Stimulated activated CD8-positive, alpha-beta memory T cell treated with anti-CD3 and anti-CD28 coated beads, Interleukin-4, amount 100 ng/mL, for 48 hours (primary cell): ENCODE measurements at places on chromosomes 3 and 15.

- DNase-seq = no peak
Measured at GRCh38 chr15:51065261-51065660, 29.4 kb downstream of the TNFAIP8L3 start.

GRCh38 chr15:58760385-58761009, 10.6 kb upstream of the MINDY2 start:
- no peak for DNase-seq

DNA sequence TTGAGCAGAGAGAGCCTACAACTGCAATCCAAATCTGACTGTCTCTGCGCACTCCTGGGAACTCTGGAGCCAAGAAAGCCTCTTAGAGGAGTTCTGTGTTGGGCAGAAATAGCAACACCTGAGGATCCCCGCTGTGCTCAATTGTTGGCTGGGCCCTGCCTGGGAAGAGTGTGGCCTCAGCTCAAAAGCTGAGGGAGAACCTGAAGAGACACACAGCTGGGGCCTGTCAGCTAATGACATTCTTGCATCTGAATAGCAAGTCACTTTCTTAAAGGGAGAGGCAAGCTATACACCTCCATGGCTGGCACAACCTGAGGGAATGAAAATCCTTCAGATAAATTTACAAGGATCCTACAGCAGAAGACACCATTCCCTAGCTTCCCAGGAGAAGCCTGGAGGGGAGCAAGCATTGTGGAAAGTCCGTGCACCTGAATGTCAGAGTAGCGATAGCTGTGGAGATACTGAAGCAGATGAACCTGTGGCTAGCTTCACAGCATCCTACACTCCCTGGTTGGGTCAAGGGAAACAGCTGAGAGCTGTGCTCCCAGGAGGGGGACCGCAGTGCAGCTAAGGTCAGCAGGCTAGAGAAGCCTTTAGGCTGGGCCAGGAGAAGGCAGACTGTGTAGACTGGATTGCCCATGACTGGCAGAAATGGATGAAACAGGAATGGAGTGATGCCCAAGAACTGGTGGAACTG, 159.9 kb upstream of the PFN2 start:
- no peak for DNase-seq

GRCh38 chr3:182713743-182714517, 79.4 kb upstream of the ATP11B start:
- no peak for DNase-seq

GRCh38 chr3:15121936-15122335, 23.0 kb upstream of the RBSN start:
- no peak for DNase-seq
